Stimulated activated effector memory CD8-positive, alpha-beta T cell treated with anti-CD3 and anti-CD28 coated beads, Interleukin-12 subunit alpha, Interleukin-12 subunit beta, amount 100 ng/mL, for 72 hours (primary cell): ENCODE measurements at places on chromosomes 3 and 15.
A peak's percentile ranks its signal among the peaks of the same experiment; 100 is the strongest.

DNA sequence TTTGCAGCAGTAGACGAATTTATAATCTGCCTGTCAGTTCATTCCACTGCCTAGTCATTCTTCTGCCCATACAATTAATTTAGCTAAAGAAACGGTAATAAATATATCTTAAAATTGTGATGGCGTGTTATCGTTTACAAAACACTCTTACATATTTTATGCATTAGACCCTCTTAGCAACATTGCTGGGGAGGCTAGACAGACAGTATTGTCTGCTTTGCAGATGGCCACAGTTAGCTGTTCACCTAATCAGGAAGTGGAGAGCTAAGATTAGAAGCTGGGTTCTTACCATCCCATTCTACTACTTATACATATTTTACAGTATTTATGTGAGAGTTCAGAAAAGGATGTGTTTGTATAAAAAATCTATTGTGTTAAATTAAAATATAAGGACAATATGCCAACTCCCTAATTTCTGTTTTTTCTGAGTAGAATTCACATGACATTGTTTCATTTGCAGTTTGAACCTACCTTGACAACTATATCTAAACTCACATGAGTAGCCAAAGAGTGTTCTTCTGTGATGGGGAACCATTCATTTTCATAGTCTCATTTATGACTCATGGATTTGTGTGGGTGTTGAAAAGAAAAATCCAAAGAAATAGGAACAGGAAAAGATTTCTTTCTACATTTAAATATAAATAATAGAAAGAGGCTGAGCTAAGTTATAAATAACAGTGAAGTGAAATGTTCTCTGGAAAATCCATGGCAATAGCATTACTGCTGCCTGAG, 41.7 kb upstream of the C3orf80 start:
- no peak for DNase-seq

DNA sequence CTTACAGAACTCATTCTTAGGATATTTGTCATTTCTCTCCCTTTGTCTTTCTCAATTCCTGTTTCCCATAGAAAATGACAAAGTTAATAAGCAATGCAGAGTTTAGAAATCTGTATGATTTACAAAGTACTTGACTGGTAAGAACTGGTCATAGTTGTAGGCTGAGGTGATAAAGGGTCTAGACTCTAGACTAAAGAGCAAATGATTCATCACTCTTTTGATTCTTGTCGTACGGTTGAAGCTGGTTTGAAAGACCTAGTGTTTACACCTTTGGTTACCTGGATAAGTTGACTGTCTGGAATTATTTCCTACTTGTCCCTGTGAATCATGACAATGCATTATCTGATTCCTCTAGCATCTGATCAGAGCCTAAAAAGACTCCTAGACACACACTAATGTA, 58.9 kb upstream of the TP63 start:
- DNase-seq, result no peak

DNA sequence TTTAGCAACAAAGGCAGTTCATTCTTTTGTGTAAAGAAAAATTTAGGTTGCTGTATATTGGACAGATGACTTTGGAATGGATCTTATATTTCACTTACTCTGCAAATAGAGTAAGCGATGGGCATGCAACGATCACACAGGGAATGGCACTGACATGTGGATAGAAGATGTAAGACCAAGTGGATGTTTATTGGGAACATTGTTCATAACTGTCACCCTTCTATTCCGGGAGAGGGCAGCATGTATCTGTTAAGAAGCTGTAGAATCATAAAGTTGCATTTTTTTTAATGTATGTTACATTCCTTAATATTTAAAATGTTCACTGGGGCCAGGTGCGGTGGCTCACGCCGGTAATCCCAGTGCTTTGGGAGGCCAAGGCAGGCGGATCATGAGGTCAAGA, 41.2 kb downstream of the HPS3 start:
- no peak for DNase-seq

DNA sequence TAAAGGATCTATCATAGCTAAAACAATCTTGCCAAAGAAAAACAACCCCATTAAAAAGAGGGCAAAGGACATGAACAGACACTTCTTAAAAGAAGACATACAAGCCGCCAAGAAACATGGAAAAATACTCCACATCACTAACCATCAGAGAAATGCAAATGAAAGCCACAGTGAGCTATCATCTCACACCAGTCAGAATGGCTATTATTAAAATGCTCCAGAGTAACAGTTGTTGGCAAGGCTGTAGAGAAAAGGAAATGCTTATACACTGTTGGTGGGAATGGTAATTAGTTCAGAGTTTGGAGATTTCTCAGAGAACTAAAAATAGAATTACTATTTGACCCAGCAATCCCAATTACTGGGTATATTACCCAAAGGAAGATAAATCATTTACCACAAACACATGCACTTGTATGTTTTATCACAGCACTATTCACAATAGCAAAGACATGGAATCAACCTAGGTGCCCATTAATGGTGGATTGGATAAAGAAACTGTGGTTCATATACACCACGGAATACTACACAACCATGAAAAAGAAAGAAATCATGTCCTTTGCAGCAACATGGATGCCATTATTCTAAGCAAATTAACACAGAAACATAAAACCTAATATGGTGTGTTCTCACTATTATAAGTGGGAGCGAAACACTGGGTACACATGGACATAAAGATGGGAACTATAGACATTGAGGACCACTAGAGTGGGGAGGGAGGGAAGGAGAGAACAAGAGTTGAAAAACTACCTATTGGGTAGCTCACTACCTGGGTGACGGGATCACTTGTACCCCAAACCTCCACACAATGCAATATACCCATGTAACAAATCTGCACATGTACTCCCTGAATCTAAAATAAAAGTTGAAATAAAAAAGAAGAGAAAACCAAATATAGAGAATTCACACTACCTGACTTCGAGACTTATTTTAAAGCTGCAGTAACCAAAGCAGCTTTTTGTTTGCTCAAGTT, 32.6 kb downstream of the ITGA11 start:
- DNase-seq, result no peak

DNA sequence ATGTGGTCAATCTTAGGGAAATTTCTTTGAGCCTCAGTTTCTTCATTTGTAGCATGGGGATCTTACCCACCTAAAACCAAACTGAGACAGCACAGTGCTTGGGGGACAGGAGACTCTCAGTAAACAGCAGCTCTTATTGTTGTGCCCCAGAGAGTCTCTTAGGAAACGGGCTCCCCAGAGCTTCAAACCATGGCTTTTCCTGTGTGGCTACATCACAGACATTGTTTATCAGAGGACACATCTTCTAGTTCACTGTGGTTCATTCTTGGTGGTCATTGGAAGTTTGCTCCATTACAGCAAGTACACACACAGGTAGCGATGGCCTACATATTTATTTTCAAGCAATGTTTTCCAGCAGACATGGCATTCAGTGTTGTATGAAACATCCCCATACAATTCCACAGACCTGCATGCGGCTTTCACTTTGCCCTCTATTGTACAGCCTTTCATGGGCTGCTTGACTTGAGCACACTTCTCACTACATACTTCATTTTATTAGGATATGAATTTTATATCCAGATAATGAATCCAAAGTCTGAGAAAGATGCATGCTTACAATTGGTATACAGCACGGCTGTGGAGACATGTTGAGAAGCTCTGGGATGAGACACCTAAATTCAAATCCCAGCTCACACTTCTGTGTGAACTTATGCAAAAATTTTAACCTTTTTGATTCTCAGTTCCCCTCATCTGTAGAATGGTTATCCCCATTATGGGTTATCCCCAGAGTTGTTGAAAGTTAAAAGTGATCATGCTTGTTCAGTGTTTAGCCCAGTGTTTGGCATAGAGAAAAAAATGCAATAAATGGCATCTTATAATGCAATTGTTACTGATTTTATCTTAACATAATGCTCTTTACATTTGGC, 84.8 kb upstream of the ICE2 start:
- DNase-seq, result peak; percentile 53
